Activated CD8-positive, alpha-beta memory T cell treated with anti-CD3 and anti-CD28 coated beads for 36 hours (primary cell): ENCODE measurements at places on chromosomes 12 and 14. TPM values are rescaled to one million over a fixed set of nuclear protein-coding genes. Genes with fewer than 3 reads are reported as not detected.

Gene TSFM
- 66.0 TPM for total RNA-seq

Gene DNAL1
- 9.9 TPM for total RNA-seq

Gene ARHGDIB
- total RNA-seq = 519 TPM

Gene MSI1
- 0.17 TPM for total RNA-seq

Gene TSHR
- total RNA-seq = not detected

Gene SSPN
- not detected for total RNA-seq

Gene CLEC1B
- not detected for total RNA-seq
